ENCODE measurements at places on chromosomes 1 and 21. TPM values are rescaled to one million over a fixed set of nuclear protein-coding genes. Genes with fewer than 3 reads are reported as not detected.

The PTPN22 gene
- total RNA-seq, result 6.6 TPM

The C1QC gene
- 287 TPM for total RNA-seq

The S100A7 gene
- not detected for total RNA-seq

The INSRR gene
- 0.35 TPM for total RNA-seq

The SLC2A5 gene
- total RNA-seq, result 6.4 TPM

The LCE1D gene
- not detected for total RNA-seq

The NEXN gene
- total RNA-seq, result 7.1 TPM

DNA sequence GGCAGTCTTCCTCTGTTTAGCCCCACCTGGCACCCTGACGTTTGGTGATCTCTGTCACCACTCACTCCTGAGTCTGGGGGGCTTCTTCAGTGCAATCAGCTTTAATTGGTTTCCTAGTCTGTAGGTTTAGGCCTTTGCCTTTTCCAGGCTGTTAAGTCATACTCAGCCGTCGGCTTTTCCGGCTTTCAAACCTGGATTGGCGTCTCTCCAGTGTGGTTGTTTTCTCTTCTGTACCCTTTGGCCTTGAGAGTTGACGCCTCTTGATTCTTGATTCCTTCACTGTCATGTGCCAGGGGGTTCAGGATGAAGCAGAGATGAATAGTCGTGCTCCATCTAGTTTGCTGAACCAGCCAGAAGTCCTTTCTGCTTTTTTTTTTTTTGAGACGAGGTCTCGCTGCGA is 24.9 kb downstream of the NCMAP start:
- DNase-seq, result no peak

DNA sequence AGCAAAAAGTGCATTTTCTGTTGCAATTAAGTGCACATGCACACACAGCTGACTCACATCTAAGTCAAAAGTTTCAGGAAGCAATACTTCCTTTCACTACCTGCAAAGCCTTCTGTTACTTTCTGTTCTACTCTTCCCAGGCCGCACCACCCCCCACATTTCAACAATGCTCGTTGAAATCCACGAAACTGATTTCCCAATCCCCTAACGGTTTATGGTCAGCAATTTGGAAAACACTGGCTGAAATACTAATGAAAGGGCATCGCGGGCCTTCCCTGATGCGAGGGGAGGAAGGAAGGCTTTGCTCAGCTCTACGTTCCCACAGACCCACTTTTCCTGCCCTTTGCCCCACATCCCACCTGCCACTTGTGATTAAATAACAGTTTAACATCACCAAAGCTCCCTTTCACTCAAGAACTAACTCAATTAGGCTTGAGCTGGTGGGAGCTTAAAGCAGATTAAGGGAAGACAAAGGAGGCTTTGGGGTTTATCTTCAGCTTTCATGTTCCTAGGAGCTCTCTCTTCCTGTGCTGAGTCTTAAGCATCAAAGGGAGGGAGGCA is 243.2 kb upstream of the RAB4A start:
- no peak for DNase-seq

- DNase-seq, result no peak
Measured at GRCh38 chr21:29194342-29194741, 63.9 kb downstream of the MAP3K7CL start.

DNA sequence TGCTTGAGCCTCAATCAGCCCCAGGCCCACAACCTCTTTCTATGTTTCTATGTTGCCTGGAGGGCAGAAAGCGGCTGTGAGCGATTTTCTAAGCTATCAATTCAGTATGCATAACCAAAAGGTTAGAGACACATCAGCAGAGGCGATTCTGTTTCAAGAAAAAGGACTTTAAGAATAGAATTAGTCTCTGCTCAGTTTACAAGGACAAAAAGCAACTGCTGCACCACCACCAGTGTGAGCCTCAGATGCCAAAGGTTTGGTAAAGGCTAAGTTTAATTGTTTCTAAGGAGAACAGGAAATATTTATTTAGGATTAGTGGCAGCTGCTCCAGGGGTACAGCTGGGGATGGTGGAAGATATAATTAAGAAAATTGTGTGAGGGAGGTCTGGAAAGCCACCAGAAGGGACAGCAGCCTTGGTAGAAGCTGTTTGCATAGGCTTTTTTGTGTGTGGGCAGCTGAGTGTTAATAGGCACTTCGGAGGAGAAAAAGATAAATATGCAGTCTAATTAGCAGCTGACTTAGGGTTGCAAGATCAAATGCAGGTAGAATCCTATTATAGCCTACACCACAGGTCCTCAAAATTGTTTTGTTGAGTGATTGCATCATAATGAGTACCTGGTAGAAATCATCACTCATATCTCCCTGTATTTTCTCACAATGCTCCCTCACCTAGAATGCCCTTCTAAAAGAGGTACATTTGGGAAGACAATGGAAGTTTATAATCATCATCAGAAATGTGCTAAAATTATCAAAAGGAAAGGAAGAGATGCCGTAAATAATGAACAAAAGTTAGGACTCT is 35.8 kb downstream of the ZC3H11B start:
- DNase-seq, result peak; percentile 42

DNA sequence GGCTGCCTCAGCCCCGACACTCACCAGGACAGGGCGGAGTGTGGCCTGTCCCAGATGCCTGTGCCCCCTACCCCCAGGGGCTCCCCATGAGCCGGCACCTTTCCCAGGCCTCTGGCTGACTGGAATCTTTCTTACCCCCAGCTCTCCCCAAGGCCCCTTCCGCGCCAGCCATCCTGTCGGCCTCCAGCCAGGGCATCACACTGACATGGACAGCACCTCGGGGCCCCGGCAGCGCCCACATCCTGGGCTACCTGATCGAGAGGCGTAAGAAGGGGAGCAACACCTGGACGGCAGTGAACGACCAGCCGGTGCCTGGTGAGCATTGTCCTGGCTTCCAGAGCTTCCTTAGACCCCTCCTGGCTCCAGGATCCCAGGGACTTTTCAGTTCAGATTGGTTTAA is 26.5 kb downstream of the IGFN1 start:
- no peak for DNase-seq

- peak; percentile 30 for DNase-seq
Measured at GRCh38 chr1:243421784-243422183, 165.9 kb downstream of the SDCCAG8 start.

DNA sequence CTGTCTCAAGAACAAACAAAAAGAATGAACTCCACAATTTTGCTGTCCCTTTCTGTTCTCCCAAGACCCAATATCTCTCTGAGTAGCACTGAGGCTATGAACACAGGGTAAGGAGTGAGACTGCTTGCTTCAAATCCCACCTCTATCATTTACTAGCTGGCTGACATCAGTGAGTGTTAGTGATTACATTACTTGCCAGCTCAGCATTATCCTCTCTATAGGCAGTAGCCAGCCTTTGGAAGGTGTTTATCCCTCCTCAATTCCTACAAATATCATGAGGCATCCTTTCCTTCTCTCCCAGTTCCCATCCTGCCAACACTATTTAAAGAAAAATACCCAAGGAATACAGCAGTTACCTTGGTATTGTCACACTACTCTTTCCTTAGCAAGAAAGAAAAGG is 3.0 kb downstream of the PIK3C2B start:
- no peak for DNase-seq

- no peak for DNase-seq
Measured at GRCh38 chr21:38768471-38769063, 37.2 kb upstream of the ETS2 start.

GRCh38 chr1:173867141-173867752 is 542 bp downstream of the GAS5 start:
- no peak for DNase-seq

- DNase-seq, result no peak
Measured at GRCh38 chr1:185578293-185578692, 155.9 kb upstream of the HMCN1 start.

- no peak for DNase-seq
Measured at GRCh38 chr1:160963521-160963920, 8.9 kb upstream of the ITLN2 start.

GRCh38 chr1:229536982-229537381 is 21.5 kb downstream of the ABCB10 start:
- no peak for DNase-seq

DNA sequence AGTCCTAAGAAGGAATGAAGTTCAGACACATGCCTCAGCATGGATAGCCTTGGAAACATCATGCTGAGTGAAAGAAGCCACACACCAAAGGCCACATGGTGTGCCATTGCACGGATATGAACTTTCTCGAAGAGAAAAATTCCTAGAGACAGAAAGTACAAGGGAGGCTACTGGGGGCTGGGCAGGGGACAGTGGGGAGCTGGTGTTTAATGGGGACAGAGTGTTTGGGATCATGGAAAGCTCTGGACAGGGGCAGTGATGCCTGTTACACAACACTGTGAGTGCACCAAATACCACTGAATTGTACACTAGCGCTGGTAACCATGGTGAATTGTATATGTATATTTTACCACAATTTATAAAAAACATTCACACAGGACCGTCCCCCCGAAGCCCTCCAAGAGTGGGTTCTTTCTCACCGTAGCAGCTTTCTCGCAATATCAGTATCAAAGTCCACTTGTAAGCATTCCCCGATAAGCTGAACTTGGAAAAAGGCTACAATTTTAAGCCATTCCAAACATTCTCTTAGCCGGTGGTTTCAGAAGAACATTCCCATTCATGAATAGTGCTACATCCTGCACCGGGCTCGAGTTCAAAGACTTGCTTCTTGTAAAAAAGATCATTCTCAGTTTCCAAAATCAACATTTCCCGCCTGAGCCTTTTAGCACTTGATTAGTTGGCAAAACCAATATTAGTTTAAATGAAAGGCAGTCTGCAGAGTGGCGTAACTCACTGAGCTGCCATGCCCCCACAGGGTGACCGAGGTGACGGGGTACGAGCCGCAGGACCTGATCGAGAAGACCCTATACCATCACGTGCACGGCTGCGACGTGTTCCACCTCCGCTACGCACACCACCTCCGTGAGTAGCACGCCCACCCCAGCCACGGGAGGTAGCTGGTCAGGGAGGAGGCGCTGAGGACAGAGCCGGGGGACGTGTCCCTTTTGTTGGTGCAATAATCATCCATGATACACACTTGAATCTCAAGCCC is 31.7 kb downstream of the SIM2 start:
- no peak for DNase-seq

Measured in kidney (tissue), 22 donors.